ENCODE measurements at places on chromosomes 16 and 17.

GRCh38 chr16:10386517-10387100 is 748 bp downstream of the ATF7IP2 start:
- DNase-seq = no peak

- DNase-seq = no peak
Observed at GRCh38 chr17:19306160-19307111, 56.1 kb downstream of the B9D1 start.

DNA sequence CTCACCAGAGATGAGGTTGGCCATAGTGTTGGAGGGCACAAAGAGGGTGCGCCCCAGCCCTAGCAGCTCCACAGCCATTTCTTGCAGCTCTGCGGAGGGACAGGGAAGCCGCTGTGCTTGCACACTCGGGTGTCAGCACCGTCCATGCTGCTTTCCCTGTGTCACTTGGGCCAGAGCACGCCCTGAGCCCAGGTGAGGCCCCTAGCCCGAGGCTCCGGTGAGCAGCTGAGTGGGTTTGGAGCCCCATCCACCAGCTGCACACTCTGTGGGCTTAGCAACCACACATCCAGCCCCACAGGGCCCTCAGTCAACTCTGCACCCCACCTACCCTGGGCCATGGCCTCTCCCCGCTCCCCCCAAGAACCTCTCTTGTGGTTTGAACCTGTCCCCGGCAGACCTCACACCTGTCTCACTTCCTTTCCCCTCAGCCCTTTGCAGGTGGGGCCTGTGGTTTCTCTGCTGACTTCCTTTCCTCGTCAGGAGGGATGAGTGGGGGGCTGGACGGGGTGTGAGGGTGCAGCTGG is 20.7 kb downstream of the TMEM235 start:
- DNase-seq = no peak

- DNase-seq = no peak
Observed at GRCh38 chr17:39678340-39679116, 9.3 kb downstream of the PGAP3 start.

DNA sequence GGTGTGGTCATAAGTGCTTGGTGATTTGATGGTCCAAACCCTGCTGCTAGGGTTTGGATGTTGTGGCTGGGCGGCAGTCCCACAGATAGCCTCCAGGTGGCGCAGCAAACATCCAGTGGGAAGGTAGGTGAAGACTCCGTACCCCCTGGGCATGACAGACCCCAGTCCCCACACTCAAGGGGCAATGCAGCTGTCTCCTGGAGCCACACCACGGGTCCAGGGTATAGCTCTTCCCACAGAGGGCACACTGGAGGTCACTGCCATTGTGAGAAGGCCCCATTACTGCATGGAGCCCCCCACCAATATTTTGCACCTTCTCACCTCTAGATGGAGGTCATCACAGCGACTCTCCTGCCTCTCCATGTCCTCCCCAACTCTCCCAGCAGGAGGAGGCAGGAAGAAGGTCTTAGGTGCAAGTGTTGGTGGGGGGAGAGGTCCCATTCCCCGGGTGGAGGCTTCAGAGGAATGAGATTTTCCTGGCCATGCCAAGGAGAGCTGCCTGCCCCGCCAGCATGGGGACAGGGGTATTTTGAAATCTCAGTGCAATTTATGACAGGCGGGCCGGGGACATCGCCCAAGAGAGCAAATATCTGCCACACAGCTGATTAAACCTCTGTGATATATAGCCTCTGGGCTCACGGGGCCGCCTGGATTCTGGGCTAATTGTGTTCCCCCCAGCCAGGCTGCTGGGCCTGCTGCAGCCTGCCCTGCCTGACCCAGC is 17.1 kb upstream of the C17orf113 start:
- peak; percentile 37 for DNase-seq

- no peak for DNase-seq
Observed at GRCh38 chr16:47660540-47660939, 199.4 kb downstream of the PHKB start.

DNA sequence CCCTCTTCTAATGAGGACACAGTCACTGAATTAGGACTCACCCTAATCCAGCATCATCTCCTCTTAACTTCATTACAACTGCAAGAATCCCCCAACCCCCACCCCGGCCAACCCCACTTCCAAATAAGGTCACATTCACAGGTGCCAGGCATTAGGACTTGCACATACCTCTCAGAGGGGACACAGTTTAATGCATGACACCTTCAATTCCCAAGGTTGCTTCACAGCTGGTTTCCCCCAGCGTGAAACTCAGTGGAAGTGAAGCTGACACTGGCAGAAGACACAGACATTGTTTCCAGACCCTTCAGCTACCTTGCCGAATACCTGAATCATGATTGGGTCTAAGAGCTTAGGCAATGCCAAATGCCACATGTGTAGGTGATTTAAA is 217.0 kb upstream of the DYNLRB2 start:
- no peak for DNase-seq

- DNase-seq = no peak
Observed at GRCh38 chr16:88596483-88596882, 26.3 kb downstream of the ZC3H18 start.

DNA sequence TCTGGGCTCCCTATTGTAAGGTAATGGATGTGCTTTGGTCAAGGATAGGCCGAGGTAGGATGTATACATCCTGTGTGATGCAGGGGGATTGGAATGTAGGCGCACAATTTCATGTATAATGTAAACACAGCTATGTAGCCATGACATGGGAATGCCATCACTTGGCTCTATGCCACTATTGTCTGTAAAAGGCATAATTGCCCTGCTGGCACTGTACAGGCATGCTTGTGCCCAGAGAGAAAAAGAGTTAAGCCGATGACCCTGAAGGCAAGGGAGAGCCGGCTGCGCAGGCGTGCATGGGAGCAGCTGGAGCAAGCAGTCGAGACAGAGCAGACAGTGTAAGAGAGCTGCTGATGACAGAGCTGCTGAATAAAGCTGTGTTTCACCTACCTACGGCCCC is 212.5 kb upstream of the CPHXL start:
- DNase-seq = no peak

- no peak for DNase-seq
Observed at GRCh38 chr17:38970128-38970527, 2.9 kb upstream of the FBXO47 start.

DNA sequence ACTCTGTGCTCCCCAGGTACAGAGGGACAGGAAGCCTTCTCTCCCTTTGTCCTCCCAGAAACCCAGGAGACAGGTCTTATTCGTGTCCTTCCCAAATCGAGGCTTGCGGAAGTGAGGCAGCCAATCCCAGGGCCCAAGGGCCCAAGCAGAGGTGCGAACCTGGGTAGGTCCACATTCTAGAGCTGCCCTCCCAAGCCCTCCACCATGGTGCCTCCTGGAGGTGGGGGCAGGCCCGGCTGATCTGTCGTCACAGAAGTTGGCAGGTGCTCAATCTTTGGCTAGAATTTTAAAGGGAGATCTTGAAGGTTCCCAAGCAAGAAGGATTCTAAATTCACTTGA is 21.5 kb downstream of the MRC2 start:
- no peak for DNase-seq

DNA sequence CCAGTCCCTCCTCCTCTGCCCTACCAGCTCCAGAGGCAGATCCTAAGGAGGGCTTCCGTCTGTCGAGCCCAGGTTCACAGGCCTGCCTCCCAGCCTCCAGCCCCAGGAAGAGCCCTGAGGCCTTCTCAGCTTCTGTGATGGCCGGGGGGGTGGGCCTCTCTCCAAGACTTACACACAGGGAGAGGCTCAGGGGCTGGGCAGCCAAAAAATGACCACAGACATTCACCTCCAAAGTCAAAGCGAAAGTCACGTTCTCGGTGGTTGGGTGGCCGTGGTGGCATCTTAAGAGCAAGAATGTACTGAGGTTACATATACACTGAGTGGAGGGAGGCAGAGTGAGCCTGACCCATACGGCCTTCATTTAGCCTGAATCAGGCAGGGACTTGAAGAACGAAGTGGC is 119.1 kb downstream of the CCDC182 start:
- DNase-seq = no peak

GRCh38 chr17:81665205-81666091 is 957 bp downstream of the OXLD1 start:
- no peak for DNase-seq
